ENCODE measurements at places on chromosomes 2 and 18.

DNA sequence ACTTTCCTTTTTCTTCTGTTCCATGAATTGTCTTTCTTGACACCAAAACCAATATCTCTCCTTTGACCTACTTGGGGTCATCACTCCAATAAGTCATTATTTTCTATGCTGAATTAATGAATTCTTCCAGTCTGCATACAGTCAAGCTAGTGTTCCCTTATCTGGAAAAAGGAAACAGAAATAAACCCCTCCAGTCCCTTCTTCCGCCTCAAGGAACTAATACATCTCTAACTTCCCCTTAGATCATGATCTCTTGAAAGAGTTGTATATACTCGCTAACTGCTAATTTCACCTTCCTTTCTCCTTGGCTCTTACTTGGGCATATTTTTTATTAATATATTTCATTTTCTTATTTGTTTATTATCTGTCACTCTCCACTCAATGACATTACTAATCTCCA, 7.3 kb upstream of the ARHGAP15 start:
- no peak for DNase-seq

- DNase-seq = no peak
Observed at GRCh38 chr2:54708584-54709335, 14.7 kb upstream of the EML6 start.

DNA sequence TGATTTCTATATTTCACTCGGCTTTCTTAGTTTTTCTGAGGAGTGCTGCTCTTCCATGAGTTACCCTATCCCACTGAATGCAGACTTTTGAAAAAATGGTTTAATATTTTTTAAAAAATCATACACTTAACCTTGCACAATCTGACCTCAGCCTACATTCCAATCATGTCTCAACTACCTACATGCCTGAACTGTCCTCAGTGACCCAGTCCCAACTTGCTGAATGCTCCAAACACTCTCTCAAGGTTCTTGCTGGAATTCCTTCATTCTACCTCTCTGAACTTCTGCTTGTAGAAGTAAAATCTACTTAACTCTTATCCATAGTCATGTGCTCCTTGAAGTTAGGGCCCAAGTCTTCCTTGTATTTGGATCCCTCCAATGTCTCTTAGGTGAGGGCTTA, 181.6 kb downstream of the XIRP2 start:
- no peak for DNase-seq

- DNase-seq = no peak
Observed at GRCh38 chr2:6770006-6770405, 95.7 kb downstream of the CMPK2 start.

DNA sequence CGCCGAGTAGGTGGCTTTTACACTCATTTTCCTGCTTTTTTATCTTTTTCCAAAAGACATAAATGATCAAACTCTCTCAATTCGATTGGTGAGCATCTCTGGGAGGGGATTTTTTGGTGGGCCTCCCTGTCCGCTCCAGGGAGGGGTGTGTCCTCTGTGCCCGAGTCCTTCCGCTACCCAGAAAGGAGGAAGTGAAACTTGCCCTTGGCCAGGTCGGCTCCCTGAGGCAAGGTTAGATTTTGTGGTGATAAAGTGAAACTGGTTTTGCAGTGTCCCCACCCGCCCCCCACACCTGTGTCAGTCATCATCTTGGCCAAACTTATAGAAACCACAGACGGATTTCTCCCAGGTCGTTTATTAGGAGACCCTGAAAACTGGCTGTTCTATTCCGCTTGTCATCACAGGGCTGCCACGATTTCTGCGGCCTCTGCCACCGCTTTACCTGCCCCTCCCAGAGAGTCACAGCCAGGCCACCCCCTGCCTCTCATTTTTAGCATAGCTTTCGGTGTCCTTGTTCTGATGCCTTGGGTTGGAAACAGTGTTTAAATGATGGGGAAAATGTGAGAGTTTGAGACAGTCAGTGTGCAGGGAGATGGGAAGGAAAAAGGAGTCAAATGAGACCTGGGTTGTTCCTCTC, 93.6 kb downstream of the SH3BP4 start:
- peak; percentile 8 for DNase-seq

GRCh38 chr2:200693836-200694470, 108.1 kb downstream of the AOX1 start:
- DNase-seq = no peak

- DNase-seq = no peak
Observed at GRCh38 chr2:221673248-221673647, 101.1 kb upstream of the EPHA4 start.

GRCh38 chr2:25330273-25330672, 11.5 kb downstream of the DNMT3A start:
- no peak for DNase-seq

DNA sequence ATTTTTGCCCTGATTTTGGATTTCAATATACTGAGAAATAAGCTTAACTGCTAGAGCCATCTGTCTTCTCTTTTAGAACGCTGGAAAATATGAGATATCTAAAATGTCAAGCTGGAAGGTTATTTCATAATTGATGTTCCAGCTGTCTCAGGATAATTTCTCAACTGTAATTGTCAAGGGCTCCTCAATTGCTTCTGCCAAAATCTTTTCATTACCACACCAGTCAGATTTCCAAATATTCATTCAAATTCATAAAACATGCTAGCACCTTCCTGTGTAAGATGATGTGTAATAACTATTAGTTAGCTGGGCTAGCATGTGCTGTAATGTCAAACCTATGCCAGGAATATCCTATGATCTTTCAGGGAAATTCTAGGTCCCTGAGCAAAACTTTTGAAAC, 88.1 kb downstream of the TNFRSF11A start:
- DNase-seq = no peak

DNA sequence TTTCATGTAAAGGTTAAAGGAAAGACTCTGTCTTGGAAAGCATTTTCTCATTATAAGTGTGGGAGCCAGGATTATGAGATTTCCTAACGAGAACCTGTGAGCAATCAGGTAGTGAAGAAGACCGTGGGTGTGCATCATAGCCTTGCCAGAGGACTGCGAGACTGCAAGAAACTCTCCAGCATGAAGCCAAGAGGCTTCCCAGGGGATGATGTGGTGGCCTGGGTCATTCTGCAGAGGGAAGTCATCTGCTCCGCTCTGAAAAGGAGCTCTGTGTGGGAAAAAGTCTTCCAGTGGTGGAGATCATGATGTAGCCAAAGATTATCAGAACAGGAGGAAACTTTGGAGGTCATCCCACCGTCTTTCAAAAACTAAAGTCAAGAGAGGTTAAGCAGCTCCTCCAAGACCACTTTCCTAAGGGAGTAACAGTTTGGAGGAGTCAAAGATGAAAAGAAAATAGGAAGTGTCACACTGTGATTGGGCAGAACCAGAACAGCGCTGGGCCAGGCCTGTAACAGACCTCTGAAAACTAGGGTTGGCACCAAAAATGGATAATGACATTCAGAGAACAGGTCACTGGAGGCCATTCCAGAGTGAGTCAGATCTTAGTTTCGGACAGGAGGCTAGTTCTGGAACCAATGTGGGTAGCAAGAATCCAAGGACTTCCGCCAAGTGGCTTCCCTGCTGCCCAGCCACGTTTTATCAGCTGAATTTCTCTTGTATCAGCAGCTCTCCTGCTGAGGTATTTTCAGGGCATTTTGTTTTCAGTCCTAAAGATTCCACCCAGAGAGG, 113.0 kb downstream of the LRATD1 start:
- DNase-seq = no peak

DNA sequence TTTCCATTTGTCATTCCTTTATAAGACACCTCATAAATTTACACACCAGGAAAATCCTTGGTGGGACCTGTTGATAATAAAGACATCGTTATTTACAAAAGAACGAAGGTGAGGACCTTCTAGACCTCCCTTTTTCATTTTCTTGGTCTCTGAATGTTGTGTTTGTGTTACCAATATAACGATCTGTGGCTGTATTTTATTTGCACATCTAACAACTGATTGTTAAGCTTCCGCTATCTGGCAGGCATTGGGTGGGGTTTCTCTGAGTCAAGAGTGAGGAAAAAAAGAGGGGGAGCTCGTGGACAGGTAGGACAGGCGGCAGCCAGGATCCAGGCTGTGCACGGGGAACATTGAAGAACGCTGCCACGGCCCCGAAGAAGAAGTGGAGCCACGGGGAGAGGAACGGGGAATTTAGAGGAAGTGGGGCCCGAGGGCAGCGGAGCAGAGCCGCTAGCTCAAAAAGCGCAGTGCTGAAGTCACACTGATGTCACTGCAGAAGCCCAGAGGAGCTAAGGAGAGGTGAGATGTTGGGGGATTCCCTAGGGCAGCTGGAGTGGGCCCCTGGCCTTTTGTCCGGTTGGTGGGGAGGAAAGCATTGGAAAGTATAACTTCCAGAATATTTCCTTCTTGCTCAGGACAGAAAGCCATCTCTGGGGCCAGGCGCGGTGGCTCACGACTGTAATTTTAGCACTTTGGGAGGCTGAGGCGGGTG, 20.9 kb upstream of the DNMT3A start:
- peak; percentile 76 for DNase-seq

- no peak for DNase-seq
Observed at GRCh38 chr18:68985172-68985820, 187.4 kb downstream of the CCDC102B start.

DNA sequence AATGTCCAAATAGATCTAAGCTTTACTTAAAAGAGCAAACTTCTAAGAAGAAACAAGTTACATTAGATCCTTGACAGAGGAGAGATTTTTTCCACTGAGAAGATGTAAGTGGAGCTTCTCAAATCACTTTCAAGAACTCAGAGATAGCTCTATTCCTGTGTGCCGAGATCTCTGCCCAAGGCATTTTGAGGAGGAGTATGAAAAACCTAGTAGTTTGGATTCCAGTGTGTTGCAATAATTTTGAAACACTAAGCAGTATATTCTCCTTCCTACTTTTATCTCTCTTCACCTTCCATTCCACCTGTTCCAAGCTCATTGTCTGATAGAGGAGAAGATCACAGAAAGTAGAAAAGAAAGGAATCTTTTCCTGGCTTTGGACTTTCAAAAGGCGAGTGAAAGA, 192.0 kb upstream of the TANK start:
- DNase-seq = no peak

GRCh38 chr2:154855138-154855537, 156.6 kb downstream of the KCNJ3 start:
- no peak for DNase-seq

DNA sequence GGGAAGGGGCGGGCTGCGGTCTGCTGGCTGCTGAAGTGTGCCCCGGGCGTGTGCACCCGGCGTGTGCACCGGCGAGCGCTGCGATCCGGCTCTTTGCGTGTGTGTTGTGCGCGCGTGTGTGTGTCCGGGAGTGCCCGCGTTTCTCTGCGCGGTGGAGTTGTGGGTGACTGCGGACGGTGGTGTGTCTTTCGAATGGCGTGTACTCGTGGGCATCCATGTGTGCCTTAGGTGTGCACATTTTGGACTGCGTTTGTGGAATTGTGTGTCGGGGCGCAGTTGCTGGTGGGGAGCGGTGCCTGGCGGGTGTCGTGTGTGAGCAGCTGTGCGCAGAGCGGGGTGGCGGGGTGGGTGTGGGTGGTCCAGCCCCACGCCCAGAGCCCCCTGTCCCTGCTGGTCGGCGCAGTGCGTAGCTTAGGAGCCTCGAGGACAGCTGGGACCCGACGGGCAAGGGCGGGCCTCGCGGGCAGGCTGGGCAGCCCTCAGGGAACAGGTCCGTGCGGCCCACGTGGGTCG, 533 bp downstream of the HPCAL1 start:
- no peak for DNase-seq

- DNase-seq = no peak
Observed at GRCh38 chr2:34159901-34160300, 560.8 kb upstream of the FAM98A start.

GRCh38 chr2:159211447-159212396, 74.8 kb downstream of the WDSUB1 start:
- no peak for DNase-seq

- DNase-seq = no peak
Observed at GRCh38 chr2:120578576-120579352, 156.9 kb upstream of the GLI2 start.

- no peak for DNase-seq
Observed at GRCh38 chr2:59538398-59538911, 1015.0 kb downstream of the BCL11A start.

DNA sequence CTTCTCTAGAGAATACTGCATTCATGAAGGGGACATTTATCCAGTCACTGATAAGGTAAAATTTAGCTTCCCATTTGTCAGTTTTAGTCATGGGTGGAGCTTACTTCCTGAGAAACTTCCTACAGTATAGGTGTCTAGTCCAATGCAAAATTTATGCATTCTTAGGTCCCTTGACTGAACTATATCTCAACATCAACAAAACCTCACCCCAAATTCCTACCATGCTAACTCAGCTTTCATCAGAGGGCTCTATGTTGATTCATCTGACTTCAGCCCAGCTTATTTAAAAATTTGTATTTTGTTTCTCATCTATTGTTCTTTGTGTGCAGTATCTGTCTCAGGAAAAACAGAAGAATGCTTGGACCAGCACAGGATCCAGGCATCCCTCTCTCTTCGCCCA, 296.4 kb upstream of the ACVR2A start:
- DNase-seq = no peak

DNA sequence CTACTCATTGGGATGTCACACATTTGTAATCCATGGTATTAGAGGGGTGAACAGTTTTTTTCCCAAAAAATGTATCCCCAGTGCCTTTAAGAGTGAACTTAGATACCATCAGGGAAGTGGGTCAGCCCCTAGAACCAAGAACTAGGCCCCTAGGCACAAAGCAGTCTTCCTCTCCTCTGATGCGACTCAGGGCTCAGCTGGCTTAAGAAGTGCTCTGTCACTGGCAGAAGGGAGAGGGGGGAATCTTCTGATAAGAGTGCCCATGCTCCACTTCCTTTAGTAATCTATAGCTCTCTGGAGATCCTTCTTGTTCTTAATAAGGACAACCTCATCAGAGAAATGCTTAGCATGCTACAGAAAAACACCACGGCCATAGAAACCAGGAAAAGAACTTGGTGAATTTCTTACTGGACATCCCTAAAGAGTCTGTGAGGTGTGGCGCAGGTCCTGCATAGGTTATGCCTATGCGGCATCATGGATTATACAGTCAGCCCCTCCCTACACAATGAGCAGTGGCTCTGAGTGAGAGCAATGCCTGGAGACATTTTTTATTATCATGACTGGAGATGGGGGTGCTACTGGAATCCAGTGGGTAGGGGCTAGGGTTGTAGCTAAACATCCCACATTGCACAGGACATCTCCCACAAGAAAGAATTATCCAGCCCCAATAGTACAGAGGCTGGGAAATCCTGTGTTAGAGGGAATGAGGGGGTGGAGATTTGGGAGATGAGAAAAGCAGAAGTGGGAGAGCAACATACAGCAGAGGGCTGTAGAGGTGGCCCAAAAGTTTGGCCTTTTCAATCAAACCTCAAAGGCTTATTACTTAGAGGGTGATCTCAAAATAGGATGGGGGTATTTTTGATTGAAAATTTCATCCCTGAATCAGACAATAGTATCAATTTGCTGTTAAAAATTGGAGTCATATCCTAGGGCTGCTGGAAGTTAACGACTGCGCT, 21.7 kb upstream of the ZNF385B start:
- no peak for DNase-seq

DNA sequence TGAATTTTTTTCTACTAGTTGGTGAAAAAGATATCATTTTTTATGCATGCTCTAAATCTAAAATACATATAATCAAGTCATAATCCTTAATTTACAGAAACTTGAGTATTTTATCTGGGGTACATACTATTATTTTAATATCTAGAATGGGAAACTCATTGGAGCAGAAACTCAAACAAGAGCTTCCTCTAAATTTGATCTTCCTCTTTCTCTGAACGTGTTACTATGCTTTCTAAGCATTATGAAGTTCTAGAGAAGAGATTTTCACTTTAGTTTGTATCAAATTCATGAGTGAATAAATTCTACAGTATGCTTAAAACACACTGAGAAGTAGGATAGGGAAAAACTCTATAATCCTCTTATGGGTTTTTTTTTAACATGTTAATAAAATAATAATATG, 20.6 kb upstream of the SLC38A11 start:
- no peak for DNase-seq

All from CD4-positive, alpha-beta T cell treated with Interleukin-17A for 1 hour (primary cell).